NCI-H1436 treated with DMSO at 0.1 percent for 48 hours (cell line): ENCODE measurements at places on chromosomes 3 and 15.

- no peak for DNase-seq
These were observed 64.5 kb downstream of the CGNL1 start for GRCh38 chr15:57440799-57441198.

DNA sequence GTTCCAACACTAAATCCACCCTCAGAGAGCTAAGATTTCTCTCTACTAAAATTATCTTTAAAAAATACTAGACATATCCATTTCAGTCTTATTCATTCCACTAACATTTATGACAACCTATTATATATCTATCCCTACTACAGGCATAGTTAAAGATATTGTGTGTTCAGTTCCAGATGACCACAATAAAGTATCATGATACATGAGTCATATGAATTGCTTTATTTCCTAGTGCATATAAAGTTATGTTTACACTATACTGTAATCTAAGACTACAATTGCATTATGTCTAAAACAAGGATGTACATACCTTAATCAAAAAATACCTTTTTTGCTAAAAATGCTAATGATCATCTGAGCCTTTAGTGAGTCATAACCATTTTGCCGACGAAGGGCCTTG lies 19.4 kb downstream of the SHOX2 start:
- DNase-seq = no peak

DNA sequence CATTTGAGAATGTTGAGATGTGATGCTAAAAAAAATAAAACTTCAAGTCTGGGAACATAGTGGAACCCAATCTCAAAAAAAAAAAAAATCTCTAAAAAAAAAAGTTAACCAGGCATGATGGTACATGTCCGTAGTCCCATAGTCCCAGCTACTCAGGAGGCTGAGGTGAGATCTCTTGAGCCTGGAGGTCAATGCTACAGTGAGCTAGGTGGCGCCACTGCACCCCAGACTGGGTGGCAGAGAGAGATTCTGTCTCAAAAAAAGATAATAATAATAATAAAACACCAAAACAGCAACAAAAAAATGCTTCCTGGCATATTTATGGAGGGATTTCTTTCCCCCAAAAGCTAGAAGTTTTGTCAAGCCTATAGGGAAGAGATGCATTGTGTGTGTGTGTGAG lies 361.6 kb downstream of the ROBO1 start:
- DNase-seq = no peak

GRCh38 chr3:78690766-78691165 lies 1077.0 kb downstream of the ROBO1 start:
- no peak for DNase-seq

DNA sequence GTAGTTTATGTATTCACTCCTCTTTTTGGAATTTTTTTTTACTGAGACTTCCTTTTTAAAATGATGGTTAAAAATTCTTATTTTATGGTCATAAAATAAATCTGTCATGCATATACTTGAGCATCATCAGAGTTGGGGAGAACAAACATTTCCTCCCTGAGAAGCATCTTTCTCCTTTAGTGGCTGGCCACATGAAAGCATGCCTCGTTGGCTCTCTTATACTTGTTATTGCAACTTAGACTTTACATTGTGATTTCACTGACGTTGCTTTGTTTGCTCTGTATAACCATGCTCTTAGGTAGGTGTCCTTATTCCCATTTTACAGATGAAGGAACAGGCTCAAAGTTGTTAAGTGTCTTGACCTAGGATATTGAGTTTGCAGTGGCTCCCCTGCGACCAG lies 18.1 kb downstream of the BBX start:
- no peak for DNase-seq

- DNase-seq = no peak
These were observed 606.8 kb downstream of the UNC13C start for GRCh38 chr15:54585063-54585462.

- DNase-seq = no peak
These were observed 31.0 kb downstream of the FGD5 start for GRCh38 chr3:14849638-14850230.

DNA sequence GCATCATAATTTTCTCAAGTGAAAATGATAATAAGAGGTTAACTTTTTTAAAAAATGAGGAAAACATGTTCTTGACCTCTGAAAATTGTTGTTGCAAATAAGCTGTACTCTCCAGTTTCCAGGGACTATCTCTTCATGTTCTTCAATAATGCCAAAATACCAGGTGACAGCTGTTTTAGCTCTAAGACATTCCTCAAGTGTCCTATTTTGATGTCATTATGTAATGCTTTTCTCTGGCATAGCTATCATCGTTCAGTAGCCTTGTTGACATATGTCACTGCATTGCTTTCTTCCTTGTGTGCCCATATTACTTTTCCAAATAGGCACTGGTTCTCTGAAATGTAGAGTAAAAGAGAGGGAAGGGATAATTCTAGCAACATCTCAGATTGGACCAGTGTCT lies 5.7 kb upstream of the FILIP1L start:
- no peak for DNase-seq

- DNase-seq = no peak
These were observed at the start of the genes DTX3L and PARP9 for GRCh38 chr3:122564155-122564912. Gene DTX3L (plus strand): TSS chr3:122564338. CDS start chr3:122564427, 89 bp downstream. Gene PARP9 (minus strand): TSS chr3:122564300. CDS start chr3:122559620, 4,680 bp downstream.

GRCh38 chr3:57755368-57755675 lies 787 bp upstream of the SLMAP start:
- no peak for DNase-seq

DNA sequence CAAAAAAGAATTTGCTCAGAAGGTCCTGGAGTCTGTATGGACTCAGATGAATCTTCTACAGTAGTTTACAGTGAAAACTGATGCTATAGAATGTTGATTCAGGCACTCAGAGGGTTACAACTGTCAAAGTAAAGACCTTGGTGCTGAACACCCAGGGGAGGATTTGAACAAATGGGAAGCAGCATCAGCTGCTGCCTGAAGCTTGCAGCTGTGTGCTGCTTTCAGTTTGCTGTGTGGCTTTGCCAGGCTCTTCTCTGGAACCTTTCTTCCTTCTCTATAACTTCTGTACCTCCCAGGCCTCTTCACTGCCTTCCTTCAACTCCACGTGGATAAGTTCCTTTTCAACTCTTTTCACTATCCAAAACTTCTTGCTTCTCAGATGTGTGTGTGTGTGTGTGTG lies 214.2 kb downstream of the GRM7 start:
- no peak for DNase-seq

- no peak for DNase-seq
These were observed 54.3 kb downstream of the EBLN2 start for GRCh38 chr3:73115806-73116205.

DNA sequence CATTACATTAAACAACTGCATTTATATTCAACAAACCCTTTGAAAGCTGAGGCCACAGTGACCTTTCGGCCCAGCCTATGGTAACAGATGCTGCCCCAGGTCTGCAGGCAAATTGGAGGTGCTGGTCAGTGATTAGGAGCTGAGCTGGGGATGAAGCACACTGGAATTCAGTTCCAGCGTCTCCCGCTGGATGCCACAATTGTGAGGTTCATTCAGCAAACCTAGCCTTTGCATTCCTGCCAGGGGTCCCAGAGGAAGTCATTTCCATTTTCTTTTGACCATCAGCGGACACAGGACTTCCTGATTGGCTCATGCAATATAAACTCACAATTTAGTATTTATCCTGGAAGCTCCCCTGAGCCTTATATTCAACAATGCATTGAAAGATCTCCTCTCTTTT lies 89.5 kb downstream of the IL20RB start:
- DNase-seq = no peak

GRCh38 chr15:41304149-41304770 lies 28.1 kb downstream of the OIP5 start:
- no peak for DNase-seq

- DNase-seq = no peak
These were observed 583.5 kb downstream of the ROBO1 start for GRCh38 chr3:79184251-79184650.

- DNase-seq = no peak
These were observed 228.8 kb upstream of the LYSMD4 start for GRCh38 chr15:99962006-99962561.

GRCh38 chr3:105826778-105827634 lies 41.8 kb downstream of the CBLB start:
- DNase-seq = no peak

DNA sequence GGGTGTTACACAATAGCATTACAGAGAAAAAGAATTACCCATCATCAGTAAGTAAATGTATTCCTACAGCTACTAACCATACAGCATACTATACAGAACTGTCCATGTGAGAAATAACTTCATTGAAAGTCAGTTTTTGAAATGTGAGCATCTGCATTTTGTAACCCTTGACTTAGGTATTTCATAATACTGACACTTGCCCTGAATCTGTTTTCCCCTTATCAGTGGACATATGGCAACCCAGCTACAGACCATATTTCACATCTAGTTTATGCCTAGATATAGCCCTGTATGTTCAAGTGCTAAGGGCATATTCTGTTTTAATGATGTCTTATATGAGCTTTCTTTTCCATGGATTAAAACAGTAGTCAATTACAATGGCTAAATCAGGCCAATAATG lies 297.6 kb downstream of the TBC1D5 start:
- no peak for DNase-seq

GRCh38 chr15:32802286-32802936 lies 84.6 kb downstream of the GREM1 start:
- no peak for DNase-seq

DNA sequence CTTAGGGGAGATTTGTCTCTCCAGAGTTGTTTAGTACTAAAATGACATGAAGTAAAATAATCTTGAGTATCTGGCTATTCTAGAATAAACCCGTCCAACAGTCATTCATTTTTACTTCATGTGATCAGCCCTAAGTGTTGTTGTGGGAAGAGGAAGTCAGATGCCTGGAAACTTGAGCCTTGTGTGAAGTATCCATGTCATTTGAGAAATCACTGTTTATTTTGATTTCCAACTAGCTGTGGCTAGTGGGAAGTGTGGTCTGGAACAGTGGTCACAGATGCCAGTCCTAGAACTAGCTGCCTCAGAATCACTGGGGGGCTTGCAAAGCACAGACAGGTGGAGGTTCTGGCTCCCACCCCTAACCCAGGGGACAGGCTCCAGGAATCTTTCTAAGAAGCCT lies 77.7 kb upstream of the LIMD1 start:
- no peak for DNase-seq

- DNase-seq = no peak
These were observed 13.8 kb downstream of the TLE3 start for GRCh38 chr15:70083946-70084345.
